ENCODE measurements at places on chromosomes 2 and 18.

- peak; percentile 1 for DNase-seq
Observed at GRCh38 chr2:191376981-191377629, 131.9 kb downstream of the MYO1B start.

GRCh38 chr2:72210470-72210869 lies 62.8 kb upstream of the CYP26B1 start:
- DNase-seq: no peak

DNA sequence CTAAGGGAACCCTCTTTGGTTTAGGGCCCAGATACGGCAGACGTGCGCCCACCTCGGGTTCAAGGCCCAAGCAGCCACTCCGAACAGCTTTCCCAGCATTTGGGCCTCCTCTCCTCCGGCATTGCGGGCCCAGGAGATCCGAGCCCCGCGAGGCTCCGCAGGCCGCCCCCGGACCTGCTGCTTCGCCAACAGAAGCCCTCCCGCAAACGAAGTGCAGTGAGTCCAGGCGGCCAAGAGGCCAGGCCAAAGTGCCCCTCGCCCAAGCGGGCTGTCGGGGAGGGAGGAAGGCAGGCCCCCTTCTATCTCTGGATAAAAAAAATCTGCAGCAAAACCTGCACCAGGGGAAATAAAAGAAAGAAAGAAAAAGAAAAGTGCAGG lies 6.0 kb downstream of the EN1 start:
- DNase-seq: no peak

- no peak for DNase-seq
Observed at GRCh38 chr2:201404699-201405280, 46.5 kb downstream of the TRAK2 start.

DNA sequence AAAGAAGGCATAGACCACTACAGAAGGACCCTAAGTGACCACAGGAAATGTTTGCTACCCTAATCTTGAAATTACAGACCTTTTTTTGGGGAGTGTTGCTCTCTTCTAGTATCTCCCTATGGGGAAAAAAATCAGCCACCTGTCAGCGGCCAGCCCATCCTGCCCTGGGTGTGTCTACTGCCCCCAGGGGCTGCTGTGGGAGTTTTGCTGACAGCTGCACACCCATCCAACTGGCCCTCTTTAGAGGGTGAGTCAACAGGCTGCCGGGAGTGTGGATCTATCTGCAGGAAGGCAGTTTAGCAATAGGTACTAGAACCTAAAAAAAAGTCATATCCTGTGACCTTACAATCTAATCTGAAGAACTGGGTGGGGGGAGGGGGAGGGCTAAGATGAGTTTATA lies 796 bp upstream of the DYSF start:
- DNase-seq: no peak

DNA sequence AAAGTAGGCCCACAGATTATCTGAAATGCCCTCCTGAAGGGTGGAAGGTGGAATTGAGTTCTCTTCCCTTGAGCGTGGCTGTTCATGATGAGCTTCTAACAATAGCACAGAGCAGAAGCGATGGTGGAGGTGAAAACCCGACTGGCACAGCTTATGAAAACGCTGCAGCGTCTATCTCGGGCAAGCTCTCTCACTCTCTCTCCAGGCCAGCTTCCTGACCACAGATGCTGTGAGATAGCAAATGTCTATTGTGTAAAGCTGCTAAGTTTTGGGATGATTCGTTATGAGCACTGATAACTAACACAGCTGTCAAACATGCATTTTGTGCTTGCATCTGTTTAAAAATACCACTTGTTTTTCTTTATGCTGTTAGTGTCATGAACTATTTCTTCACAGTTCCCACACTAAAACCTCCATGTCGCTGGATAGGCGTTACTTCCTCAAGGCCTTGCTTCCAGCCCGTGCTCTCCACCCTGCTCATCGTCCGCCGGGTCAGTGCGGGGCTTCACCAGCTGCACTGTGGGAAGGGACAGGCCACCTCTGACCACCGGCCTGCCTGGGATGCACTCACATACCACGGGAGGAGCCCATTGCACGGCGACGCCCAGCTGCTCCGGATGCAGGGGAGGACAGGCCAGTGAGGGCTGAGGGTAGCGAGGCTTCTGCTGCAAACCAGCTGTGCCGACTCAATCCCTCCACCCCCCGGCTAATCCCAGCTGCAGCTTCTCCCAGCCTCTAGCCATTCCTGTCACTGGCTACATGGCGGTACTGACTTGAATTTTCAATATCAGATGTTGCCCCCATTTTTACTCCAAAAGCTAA lies 60.0 kb upstream of the OTOS start:
- DNase-seq: no peak

- no peak for DNase-seq
Observed at GRCh38 chr2:19747310-19748072, 154.3 kb downstream of the TTC32 start.

- no peak for DNase-seq
Observed at GRCh38 chr2:217681791-217682190, 321.0 kb downstream of the TNS1 start.

DNA sequence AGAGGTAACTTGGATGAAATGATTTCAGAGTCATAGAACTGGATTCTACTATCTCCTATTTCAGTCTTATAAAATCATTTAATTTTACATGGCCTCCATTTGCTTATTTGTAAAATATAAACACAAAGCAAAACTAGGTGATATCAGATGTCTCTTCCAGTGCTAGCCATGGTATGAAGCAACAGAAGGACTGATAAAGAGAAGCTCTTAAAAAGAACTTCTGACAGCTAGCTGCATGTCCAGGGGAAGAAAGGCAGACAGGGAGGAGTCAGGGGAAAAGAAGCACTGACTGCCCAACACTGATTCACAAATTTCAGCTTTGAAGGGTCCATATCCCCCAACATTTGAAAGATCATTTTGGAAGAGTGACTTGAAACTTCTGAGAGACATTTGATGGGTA lies 6.4 kb downstream of the SLC8A1 start:
- DNase-seq: no peak

DNA sequence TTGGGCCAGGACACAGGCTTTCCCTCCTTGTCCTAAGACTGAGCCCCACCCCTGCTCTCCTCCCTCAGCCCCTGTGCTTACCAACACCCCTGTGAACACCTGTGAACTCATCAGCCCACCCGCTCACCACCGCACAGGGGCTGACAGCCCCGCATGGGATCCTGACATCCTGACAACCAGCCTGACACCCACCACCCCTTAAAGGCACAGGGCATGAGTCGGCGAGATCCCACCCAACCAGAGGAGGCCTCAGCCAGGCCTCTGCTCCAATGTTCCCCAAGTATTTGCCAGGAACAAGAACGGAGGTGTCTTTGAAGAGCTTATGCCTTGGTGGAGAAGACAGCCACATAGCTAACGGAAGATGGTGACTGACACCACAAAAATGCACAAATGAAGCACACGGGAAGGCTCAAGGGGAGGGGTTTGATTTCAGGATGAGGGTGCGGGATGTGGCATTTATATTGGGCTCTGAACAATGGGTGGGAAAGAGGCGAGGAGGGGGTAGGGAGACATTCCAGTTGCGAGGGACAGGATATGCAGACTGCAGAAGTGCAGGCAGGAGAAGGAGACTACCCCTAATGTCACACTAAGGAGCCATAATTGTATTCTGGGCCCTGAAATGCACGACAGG lies 11.0 kb downstream of the RAB11FIP5 start:
- DNase-seq: no peak

GRCh38 chr18:59621027-59621426 lies 76.2 kb downstream of the CCBE1 start:
- no peak for DNase-seq

DNA sequence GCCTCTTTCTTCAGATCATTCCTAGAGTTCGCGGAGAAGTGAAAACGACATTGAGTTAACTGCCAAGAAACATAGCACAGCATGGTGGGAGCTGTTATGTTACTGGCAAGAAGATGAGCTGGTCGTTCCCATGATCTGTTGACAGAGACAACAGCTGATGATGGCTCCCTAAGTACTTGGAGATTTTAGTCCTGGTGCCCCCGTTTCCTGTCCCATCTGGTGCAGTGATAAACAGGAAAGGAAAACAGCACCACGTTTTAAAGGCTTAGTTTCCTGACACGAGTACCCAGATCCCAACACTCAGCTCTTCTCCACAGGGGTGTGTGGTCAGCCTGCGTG lies 56.4 kb upstream of the KCNG2 start:
- DNase-seq: no peak

DNA sequence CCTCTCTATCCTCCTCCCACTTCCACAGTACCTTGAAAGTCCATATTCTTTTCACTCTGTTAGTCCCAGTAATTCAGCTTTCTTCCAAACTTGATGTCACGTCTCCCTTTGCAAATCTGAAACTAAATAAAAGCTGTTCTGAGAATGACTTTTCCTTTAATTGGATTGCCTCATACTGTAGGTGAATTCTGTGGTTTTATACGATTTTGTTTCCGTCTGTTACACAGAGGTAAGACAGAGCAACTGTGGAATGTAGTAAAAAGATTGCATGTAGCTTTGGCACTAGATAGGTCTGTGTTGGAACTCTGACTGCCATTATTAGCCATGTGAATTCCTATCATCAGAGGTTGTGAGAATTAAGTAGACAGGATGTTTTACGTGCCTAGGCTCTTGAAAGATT lies 25.9 kb downstream of the MALT1 start:
- DNase-seq: no peak

GRCh38 chr2:223943561-223944008 lies 1.6 kb downstream of the WDFY1 start:
- no peak for DNase-seq

GRCh38 chr2:11502740-11503292 lies 31.0 kb upstream of the GREB1 start:
- no peak for DNase-seq

GRCh38 chr2:180385601-180386201 lies 378.6 kb upstream of the CWC22 start:
- no peak for DNase-seq

GRCh38 chr2:212990697-212991096 lies 160.7 kb downstream of the IKZF2 start:
- no peak for DNase-seq

DNA sequence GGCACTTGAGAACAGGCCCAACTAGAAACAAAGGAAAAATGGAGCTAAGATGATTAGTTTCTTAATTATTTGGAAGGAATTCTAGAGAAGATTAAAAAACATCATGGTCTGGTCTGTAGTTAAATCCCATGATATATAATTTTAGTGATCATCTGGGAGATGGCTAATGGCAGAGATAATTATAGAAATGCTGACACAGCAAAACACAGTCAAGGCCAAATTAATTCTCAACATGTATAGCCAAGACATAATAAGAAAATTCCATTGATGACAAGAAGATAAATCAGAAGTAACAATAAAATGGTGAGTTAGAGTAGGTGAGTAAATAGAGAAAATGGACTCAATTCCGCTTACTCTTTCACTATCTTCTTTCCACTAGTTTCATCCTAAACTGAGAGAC lies 59.2 kb upstream of the ITGA4 start:
- no peak for DNase-seq

GRCh38 chr18:26183395-26184112 lies 42.7 kb upstream of the TAF4B start:
- DNase-seq: no peak

DNA sequence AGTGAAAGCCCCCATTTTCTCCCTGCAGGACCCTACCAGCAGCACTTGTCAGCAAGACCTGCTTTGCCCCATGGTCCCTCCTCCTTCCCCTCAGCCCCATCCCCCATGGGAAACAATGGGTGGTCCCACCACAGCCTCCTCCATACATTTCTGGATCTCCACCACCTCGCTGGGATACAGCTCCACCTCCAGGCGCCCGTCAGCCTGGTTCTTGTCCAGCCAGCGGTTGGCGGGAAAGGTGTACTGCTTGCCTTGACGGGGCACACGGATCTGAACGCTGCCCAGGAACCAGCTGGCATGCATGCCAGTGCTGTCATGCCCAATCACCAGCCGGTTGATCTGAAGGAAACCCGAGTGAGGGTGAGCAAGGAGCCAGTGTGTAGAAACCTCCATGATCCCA lies 90.9 kb downstream of the LOXHD1 start:
- DNase-seq: no peak

- no peak for DNase-seq
Observed at GRCh38 chr18:79558933-79559416, 120.6 kb upstream of the CTDP1 start.

- DNase-seq: no peak
Observed at GRCh38 chr2:26269571-26270158, 24.9 kb downstream of the HADHB start.

DNA sequence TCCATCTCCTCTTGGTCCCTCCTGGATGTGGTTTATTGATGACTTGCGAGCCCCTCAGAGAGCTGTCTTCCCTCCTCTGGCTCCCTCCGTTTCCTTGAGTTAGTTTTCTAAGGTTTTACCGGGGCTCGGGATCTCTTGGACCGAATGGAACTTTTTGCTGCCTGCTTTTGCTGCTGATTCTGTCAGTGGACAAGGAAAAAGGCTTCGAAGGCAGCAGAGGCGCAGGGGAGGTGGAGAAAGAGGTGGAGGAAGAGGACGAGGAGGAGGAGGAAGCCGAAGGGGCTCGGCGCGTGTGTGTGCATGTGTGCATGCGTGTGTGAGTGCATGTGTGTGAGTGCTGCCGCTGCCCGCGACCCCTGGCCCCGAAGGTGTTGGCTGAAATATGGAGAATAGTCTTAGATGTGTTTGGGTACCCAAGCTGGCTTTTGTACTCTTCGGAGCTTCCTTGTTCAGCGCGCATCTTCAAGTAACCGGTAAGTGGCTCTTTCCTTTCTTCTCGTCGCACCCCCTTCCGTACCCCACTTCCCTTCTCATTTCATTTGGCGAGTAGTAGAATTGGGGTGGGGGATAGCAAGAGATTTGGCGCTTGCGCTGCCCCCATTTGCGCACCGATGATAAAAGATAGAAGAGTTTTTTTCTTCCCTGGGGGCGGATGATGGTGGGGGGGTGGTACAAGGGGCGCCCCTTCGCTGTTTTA lies 557 bp downstream of the DCC start:
- no peak for DNase-seq

GRCh38 chr2:205461169-205461568 lies 221.1 kb upstream of the NRP2 start:
- DNase-seq: no peak

- peak; percentile 46 for DNase-seq
Observed at GRCh38 chr2:239194731-239195317, 206.0 kb downstream of the HDAC4 start.

- DNase-seq: no peak
Observed at GRCh38 chr2:63124850-63125249, 74.2 kb downstream of the OTX1 start.

DNA sequence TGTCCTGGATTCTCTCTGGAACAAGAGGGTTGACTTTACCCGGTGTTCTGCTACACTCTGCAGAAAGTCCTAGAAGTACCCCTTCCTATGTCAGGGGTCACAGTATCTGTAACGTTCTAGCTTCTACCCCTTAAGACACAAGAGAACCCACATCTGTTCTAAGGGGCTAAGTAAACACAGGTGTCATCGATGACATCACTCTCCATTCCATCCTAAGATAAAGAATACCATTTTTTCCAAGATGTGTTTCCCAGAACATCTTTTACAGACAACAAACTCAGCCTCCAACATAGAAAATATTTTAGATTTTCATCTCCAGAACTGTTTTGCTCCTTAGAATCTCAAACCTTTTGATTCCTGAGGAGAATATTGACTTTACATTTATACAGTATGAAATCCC lies 239.1 kb downstream of the TRIB2 start:
- no peak for DNase-seq

GRCh38 chr2:622357-622756 lies 54.8 kb downstream of the TMEM18 start:
- no peak for DNase-seq

- DNase-seq: no peak
Observed at GRCh38 chr2:320561-320960, 32.7 kb upstream of the ALKAL2 start.

Measured in hypothalamus (tissue), 51 donors.